ENCODE measurements at places on chromosomes 3 and 15.

GRCh38 chr3:47890828-47891612 is 88.1 kb downstream of the DHX30 start:
- no peak for DNase-seq

GRCh38 chr15:89578146-89578545 is 2.9 kb downstream of the TICRR start:
- no peak for DNase-seq

GRCh38 chr3:194689493-194689944 is 3.8 kb downstream of the FAM43A start:
- DNase-seq, result no peak

GRCh38 chr3:12752809-12753208 is 6.2 kb downstream of the TMEM40 start:
- no peak for DNase-seq

GRCh38 chr15:37764733-37765191 is 169.7 kb upstream of the TMCO5A start:
- peak; percentile 30 for DNase-seq

DNA sequence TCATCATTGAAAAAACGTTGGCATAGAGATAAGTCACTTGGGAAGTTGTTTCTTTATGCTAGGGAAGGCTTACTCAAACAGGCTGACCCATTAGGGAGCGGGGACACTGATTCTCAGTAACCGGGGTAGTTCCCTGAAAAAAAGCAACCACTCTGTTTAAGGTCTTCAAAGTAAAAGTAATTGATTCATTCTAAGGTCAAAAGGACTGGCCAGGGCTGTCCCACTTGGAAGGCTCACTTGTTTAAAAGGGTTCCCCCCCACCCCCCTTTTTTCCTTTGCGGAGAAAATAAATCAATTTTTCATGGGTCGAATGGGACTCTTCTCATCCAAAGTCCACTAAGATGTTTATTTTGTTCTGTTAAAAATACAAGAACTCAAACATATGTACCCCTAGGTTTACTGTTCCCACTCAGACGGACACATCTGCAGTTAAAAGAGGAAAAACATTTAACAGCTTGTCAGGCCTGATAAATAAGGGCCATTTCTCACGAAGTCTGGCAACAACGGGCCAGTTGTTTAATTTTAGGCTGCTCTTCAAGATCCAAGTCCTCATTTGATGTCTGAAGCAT is 53.0 kb downstream of the ARHGEF3 start:
- no peak for DNase-seq

DNA sequence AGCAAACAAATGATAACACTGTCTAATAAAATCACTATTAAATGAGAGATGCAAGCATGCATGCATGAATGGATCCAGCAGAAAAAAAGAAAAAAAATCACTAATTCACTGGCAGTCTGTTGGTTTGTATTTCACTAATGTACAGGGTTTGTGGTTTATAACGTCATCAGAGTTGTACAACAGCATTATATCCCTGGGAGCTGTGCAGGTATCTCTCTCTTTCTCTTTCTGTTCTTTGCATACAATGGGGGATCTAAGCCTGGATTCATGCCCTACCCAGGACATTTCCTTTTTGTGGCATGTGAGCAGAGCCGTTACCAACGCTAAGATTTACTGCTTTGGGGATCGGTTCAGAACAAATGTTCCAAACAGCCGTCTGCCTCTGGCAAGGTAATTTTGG is 229.5 kb downstream of the SOX2 start:
- DNase-seq, result no peak

All from activated CD4-positive, alpha-beta T cell treated with anti-CD3 and anti-CD28 coated beads, Interleukin-2, amount 50 U/mL, for 48 hours (primary cell).